ENCODE measurements at places on chromosomes 11 and 22.

GRCh38 chr22:19896665-19897355 is 42.1 kb upstream of the GNB1L start:
- DNase-seq, result no peak

DNA sequence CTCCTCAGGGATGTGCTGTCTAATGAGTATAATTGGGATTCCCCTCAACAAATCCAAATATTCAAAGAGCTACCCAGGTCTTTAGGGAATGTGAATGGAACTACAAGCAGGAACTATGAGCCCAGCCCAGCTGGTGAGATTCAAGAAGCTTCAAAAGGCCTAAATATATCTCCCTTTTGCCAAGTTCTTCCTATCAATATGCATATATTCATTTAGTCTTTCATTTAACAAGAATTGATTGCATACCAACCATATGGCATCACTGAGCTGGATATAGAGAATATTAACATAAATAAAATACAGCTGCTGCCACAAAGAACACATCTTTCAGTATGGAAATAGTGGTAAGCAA is 58.9 kb upstream of the PRSS23 start:
- no peak for DNase-seq

DNA sequence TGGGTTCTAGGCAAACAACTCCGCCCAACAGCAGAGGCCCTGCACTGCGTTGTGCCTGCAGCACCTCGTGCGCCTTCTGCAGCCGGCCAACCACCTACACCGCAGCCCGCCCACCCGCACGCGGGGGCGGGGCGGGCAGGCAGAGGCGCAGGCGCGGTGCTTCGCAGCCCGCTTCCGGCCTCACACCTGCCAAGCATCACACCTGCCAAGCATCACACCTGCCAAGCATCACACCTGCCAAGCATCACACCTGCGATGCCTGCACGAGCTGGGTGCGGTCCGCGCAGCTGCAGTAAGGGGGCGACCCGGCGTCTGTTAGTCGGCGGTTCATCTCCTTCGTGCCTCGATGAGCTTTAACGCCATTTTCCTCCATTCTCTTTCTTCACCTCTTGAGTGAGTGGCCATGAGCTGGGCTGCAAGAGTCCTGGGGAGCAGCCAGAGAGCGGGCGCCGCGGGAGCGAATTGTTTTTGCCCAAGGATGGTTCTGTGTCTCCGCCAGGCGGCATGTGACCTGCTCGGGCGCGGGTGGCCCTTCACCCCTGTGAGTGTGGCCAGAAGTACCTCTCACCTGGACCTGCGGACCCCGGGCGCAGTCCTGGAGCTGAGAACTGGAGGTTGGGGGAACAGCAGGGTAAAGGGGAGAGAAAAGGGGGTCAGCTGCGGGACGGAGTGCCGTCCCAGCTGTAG is at the start of gene LDHAL6A:
LDHAL6A (plus strand) TSS at position 171 of the 687 bp plus-strand sequence. CDS start 825 bp downstream, outside the sequence.
- DNase-seq, result no peak

DNA sequence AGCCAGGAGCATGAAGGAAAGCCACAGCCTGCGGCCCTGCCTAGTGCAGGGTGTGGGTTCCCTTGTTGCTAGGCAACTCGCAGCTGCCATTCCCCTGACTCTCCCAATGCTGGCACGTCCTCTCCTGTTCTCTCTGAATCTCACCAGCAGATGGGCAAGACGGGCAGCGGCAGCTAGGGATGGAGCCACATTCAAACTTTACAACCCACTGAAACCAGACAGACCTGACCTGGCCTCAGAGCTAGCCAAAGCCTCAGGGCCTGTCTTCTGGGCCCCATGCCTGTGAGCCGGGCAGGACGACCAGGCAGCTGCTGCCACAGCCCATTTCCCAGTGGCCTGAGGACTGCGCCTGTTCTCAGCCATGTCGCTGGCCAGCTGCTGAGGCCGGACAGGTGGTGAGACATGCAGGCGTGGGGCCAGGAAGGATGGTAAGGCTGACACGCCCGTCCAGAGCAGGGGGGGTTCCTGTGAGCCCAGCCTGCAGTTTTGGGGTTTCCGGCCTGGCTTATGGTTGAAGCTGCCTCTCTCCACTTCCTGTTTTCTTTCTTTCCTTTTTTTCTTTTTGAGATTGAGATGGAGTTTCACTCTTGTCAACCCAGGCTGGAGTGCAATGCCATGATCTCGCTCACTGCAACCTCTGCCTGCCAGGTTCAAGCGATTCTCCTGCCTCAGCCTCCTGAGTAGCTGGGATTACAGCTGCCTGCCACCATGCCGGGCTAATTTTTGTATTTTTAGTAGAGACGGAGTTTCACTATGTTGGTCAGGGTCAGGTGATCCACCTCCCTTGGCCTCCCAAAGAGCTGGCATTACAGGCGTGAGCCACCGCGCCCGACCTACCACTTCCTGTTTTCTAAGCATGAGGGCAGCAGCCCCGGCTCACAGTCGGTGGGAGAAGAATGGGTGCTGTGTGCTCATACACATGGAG is 4.1 kb downstream of the SUN2 start:
- peak; percentile 88 for DNase-seq

GRCh38 chr11:197741-198235 is 4.9 kb downstream of the SCGB1C1 start:
- no peak for DNase-seq

GRCh38 chr22:19571207-19571795 is 47.1 kb upstream of the CLDN5 start:
- DNase-seq, result no peak

GRCh38 chr11:124109377-124109776 is 5.9 kb upstream of the VWA5A start:
- DNase-seq, result no peak

DNA sequence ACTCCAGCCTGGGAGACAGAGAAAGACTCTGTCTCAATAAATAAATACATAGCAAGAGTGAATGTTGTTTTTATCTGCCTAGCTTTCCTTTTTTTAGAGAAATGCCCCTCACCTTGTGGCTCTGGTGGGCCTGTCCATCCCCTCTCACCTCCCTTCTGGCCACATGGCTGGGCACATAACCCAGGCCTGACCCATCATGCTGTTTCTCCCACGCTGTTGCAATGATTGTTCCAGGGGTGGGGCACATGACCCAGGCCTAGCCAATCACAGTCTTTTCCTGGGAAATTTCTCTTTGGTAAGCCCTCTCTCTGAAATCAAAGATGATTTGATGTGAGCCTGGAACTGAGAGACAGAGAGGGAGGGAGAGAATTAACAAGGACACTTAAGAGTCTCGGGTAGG is 5.5 kb upstream of the CYTH4 start:
- no peak for DNase-seq

DNA sequence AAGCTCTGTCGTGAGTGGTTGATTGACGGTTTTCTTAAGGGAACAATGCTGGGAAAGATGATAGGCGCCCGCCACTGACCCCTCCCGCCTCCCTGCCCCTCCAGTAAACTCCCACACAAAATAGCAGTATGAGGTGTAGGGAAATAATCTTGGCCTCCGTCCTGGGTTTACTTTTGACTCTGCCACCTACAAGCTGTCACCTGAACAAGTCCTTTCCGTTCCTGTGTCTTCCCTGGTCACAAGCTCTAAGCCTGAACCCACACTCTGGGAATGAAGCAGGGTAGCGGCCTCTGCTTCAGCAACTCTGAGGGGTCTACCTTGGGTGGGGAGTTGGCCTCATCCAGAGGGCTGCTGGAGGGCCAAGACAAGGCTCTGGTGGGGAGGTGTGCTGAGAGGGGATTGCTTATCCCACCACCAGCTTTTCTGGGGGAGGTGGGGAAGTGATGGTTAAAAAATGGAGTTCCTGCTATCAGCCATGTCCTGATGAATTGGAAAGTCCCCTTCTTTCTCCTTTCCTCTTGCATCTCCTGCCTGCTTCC is 87.8 kb downstream of the CEP164 start:
- no peak for DNase-seq

DNA sequence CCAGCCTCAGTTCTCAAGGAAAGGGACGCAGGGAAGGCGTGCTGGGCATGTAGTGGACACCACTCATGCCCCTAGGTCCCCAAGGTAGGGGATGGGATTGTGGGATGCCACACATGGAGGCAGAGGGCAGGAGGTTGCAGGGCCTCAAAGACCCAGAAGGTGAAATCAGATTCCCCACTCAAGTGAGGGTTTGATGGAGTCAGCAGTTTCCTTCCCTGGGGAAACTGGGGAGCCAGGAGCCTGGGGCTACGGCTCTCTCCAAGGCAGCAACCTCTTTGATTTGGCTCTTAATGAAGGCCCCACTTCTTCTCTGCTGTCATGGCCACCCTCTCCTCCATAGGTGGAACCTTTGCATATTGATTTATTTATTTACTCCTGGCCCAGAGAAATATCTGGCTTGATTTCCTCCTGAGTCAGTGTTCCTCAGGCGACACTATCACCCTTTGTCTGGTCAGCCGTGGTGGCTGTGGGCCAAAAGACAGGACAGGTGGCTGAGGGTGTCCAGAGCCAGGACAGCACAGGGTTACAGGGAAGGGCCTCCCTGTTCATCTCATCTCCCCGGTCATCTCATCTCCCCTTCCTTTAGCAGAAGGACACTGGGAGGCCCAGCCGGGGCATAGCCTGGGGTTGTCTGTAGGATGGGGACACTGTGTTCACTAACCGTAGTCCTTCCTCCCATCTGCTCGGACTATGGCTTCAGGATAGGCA is 9.6 kb downstream of the GNAZ start:
- no peak for DNase-seq

GRCh38 chr11:74937696-74938475 is 11.0 kb downstream of the XRRA1 start:
- no peak for DNase-seq

DNA sequence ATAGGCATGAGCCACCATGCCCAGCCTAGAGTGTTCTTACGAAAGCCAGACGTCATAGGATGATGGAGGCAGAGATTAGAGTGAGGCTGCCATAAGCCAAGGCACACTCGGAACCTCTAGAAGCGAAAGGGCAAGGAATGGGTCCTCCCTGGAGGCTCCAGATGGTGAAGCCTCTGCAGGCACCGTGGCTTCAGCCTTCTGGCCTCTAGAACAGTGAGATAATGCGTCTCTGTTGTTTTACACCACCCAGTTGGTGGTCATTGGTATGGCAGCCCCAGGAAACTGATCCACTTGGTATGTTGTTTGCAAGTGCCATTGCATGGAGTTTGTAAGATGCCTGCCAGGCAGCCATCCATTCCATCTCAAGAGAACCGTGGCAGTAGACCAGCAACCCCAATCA is 791.0 kb downstream of the TBC1D22A start:
- DNase-seq, result no peak

DNA sequence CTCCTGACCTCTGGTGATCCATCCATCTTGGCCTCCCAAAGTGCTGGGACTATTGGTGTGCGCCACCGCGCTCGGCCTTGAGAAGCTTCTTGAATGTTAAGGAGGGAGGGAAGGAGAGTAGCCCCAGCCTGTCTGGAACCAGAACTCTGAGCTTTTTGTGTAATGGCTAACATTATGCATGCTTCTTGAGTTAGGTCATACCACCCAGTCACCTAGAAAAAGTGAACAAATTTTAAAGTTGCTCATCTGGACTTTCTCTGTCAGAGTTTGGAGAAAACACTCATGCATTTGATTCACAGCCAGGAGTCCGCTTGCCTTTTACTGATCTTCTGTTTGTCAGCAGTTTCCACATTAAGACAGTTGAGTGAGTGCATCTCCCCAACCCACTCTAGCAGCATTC is 82.1 kb downstream of the PPP6R3 start:
- DNase-seq, result no peak

DNA sequence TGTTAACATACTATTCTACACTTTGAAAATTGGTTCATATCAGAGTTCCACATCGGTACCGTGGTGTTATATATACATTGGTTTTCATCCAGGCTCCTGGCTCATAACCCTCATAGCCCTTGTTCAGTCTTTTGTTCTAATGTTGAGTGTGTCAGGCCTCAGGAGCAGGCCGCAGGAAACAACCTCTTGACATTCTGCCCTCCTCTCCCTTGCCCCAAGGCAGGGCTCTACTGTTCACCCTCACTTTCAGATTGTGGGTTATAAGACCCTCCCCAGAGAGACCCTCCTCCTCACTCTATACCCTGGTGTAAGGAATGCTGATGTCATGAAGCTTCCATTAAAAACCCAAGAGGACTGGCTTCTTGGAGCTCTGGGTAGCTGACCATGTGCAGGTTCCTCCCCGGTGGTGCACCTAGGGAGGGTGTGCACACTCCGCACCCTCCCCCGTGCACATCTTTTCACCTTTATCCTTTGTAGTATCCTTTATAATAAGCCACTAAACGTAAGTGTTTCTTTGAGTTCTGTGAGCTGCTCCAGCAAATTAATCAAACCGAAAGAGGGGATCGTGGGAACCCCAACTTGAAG is 12.1 kb downstream of the SSH3 start:
- no peak for DNase-seq

- DNase-seq, result no peak
Measured at GRCh38 chr11:117866526-117866925, 9.9 kb downstream of the FXYD6 start.

- no peak for DNase-seq
Measured at GRCh38 chr22:39309364-39309861, 10.0 kb downstream of the RPL3 start.

DNA sequence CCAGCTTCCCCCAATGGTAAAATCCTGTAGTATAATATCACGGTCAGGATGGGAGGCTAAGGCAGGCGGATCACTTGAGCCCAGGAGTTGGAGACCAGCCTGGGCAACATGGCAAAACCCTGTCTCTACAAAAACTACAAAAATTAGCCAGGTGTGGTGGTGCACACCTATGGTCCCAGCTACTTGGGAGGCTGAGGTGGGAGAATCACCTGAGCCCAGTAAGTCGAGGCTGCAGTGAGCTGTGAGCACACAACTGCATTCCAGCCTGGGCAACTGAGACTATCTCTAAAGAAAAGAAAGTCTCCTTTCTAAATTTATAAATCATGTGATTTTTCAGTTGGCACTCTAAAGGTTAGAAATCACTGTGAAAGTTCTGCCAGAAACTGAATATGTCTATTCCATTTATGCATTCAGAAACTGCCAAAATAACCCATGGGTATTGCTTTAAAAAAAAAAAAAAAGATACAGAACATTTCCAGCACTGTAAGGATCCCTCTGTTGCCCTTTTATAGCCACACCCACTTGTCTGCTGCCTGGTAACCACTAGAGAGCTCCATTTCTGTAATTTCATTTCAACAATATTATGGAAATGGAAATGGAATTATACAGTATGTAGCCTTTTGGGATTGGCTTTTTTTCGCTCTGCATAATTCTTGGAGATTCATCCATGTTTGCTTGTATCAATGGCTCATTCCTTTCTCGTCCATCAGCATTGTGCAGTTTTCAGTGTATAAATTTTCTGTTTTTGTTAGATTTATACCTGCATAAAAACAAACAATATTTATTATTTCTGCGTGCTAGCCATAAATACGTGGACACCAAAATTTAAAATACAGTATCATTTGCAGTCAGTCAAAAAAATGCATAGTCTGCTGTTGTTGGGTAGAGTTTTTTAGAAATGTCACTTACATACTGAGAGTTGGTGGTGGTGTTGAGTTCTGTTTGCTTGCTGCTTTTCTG is 9.4 kb downstream of the CDC45 start:
- no peak for DNase-seq

- no peak for DNase-seq
Measured at GRCh38 chr22:22520020-22520656, at the start of gene ZNF280A. ZNF280A (minus strand) TSS chr22:22520270; CDS start chr22:22515630, 4,640 bp downstream.

Data from T-helper 2 cell (primary cell).